Testis (tissue), 5 donors: ENCODE measurements at places on chromosomes 4 and X.

DNA sequence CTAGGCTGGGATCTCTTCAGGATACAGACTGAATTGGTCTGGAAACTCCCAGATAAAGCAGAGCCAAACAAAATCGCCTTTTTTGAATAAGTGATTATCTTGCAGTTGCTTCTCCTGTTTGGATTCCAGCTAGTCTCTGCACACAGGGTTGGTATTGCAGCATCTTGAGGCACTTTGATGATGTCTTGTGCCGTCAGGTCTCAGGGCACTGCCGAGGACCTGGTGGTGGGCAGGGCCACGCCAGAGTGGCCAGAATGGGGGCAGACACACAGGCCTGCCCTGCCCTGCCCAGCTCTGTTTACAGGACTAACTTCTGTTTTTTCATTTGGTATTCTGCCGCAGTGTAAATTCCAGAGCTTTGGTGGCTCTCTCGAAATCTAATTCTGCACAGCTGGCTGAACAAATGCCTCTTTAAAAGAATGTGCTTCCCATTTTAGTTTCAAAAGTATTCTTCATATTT is 276.1 kb downstream of the NR3C2 start:
- peaks cover 5% of the 10 kb centered on the region for H3K4me1 ChIP-seq
- H3K27ac ChIP-seq = peak overlapping the region; percentile 5
- no peaks in the 10 kb centered on the region for H3K27me3 ChIP-seq
- DNase-seq = peak; percentile 18
- H3K4me3 ChIP-seq = no peak overlapping the region

DNA sequence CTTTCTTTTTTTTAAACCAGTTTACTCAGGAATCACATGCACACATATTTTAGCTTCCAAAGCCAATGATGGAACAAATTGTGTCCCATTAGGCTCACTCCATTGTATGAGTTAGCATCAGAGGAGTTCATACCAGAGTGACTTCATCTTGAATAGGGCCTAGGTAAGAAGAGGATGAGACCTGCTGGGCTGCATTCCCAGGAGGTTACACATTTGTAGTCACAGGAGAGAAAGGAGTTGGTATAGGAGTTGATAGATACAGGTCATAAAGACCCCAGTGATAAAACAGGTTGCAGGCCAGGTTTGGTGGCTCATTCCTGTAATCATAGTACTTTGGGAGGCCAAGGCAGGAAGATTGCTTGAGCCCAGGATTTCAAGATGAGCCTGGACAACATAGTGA is 9.3 kb downstream of the PDGFRA start:
- peaks cover 9% of the 10 kb centered on the region for H3K4me1 ChIP-seq
- no peaks in the 10 kb centered on the region for H3K36me3 ChIP-seq
- DNase-seq = no peak
- no peak overlapping the region for H3K4me3 ChIP-seq
- H3K27ac ChIP-seq = no peak overlapping the region

- H3K27ac ChIP-seq = no peak overlapping the region
- H3K27me3 ChIP-seq = no peaks in the 10 kb centered on the region
- no peaks in the 10 kb centered on the region for H3K36me3 ChIP-seq
- H3K4me1 ChIP-seq = no peaks in the 10 kb centered on the region
- H3K4me3 ChIP-seq = no peak overlapping the region
These were observed 27.2 kb upstream of the C4orf17 start for GRCh38 chr4:99483636-99484035.

DNA sequence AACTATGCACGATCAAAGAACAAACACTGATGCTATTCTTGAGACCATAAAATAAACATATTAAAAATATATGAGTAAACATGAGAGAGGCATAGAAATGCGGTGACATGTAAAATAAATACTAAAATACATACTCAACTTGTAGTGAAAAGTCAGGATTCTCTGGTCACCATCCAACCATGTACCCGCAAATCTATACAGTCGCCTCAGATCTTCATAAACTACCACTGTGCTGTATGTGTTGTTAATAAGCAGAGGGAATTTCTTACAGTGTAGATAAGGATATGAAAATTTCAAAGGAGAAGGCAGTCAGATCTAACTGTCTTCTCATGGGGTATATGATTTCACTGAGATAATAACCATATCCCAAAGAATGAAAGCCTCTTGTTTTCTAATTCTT is 67.8 kb upstream of the FAM47B start:
- no peaks in the 10 kb centered on the region for H3K4me1 ChIP-seq
- H3K27ac ChIP-seq = no peak overlapping the region
- DNase-seq = no peak
- H3K36me3 ChIP-seq = no peaks in the 10 kb centered on the region

GRCh38 chrX:103276581-103277002 is at the start of gene TCEAL5:
TSS of gene TCEAL5 (minus strand) at chrX:103276750. CDS start at chrX:103274563, 2,187 bp downstream.
- DNase-seq = peak; percentile 84
- no peaks in the 10 kb centered on the region for H3K36me3 ChIP-seq
- H3K4me1 ChIP-seq = no peaks in the 10 kb centered on the region
- H3K4me3 ChIP-seq = peak within 1 kb of the TSS; percentile 60
- no peaks in the 10 kb centered on the region for H3K27me3 ChIP-seq

GRCh38 chr4:138266948-138267347 is 24.8 kb upstream of the SLC7A11 start:
- H3K27me3 ChIP-seq = no peaks in the 10 kb centered on the region
- no peak overlapping the region for H3K4me3 ChIP-seq
- H3K36me3 ChIP-seq = no peaks in the 10 kb centered on the region
- H3K27ac ChIP-seq = no peak overlapping the region
- H3K4me1 ChIP-seq = no peaks in the 10 kb centered on the region

DNA sequence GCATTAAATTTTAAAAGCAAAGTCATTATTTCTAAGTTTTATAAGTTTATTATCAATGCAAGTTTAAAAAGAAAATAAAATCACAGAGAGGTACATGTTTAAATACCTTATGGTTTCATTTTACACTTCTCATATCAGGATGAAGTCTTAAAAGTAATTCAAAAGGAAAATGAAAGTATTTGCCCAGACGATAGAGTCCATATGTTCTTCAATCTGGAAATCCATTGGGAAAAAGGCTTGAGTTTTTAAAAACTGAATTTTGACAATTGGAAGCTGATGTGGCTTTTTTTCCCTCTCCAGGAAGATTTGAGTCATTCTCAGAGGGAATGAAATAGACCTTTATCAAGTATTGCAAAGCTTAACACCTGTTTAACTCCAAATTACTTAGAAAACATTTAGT is 37.1 kb downstream of the MAB21L2 start:
- no peak for DNase-seq
- no peaks in the 10 kb centered on the region for H3K36me3 ChIP-seq
- H3K27ac ChIP-seq = no peak overlapping the region

GRCh38 chrX:119036107-119037029 is 36.4 kb upstream of the CT47C1 start:
- no peak overlapping the region for H3K27ac ChIP-seq
- no peak overlapping the region for H3K4me3 ChIP-seq
- H3K27me3 ChIP-seq = no peaks in the 10 kb centered on the region
- no peak for DNase-seq
- H3K4me1 ChIP-seq = peaks cover 3% of the 10 kb centered on the region

DNA sequence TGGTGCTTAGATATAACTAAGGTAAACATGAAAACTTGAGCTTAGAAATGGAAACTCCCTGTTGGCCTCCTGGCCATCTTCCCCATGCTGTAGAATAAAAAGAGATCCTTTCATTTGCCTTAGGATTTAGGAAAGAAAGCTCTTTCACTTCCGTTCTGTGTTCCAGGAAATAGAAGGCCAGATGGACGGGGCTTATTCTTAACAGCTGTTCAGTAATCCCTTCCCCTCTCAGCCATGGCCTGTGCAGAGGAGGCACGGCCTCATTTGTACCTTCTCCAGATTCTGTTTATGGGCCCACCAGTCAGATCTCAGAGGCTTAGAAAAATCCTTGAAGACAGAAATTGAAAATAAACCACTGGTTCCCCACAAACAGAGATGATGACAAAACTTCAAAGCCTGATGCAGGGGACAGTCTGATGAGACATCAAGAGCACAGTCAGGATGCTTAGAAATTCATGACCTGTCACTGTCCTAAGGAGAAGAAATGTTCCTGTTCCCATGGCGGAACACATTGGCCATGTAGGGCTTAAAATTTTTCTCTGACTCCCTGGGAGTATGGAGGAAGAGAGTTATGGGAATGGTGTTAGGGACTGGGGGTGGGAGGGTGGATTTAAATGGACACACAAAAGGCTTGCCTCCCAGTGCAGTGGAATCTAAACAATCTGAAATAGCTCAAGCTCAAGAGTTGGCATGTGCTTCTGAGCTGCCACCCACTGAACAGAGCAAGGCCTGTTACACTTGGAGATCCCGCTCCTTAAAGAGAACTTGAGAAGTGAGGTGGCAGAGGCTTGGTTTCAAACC is 188.8 kb downstream of the SOWAHB start:
- H3K4me1 ChIP-seq = peaks cover 6% of the 10 kb centered on the region
- H3K27ac ChIP-seq = no peak overlapping the region
- H3K36me3 ChIP-seq = no peaks in the 10 kb centered on the region

DNA sequence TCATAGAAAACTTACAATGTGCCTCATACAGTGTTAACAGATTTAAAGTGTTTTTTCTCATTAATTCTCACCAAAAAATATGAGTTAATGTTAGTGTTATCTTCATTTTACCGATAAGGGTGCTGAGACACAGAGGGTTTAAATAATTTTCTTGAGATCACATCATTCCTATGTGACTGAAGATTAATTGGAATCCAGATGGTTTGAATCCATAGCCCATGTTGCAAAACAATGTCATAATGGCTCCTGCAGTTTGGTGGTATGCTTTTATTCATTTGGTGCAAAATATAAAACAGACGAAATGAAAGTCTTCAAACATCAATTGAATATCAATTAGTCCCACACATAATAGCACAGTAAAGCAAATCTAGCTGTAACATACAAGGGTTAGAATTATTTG is 512.2 kb downstream of the FSTL5 start:
- no peaks in the 10 kb centered on the region for H3K27me3 ChIP-seq
- H3K4me3 ChIP-seq = no peak overlapping the region
- H3K4me1 ChIP-seq = no peaks in the 10 kb centered on the region

DNA sequence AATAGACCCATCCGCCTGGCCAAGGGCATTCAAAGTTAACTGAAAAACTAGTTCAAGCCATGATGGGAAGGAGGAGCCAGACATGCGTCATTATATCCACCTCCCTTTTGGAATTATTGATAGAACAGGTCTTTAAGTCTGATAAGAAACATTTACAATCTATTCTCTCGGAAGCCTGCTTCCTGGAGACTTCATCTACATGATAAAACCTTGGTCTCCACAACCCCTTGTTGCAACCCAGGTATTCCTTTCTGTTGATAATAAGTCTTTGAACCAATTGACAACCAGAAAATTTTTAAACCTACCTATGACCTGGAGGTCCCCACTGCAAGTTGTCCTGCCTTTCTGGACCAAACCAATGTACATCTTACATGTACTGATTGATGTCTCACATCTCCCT is 451.3 kb downstream of the NAF1 start:
- no peak overlapping the region for H3K4me3 ChIP-seq
- H3K36me3 ChIP-seq = no peaks in the 10 kb centered on the region
- H3K27me3 ChIP-seq = no peaks in the 10 kb centered on the region
- H3K4me1 ChIP-seq = no peaks in the 10 kb centered on the region
